ENCODE measurements at places on chromosomes 6 and 20.
A peak's percentile ranks its signal among the peaks of the same experiment; 100 is the strongest.

- no peak for DNase-seq
Observed at GRCh38 chr20:38651154-38651553, 49.5 kb downstream of the ARHGAP40 start.

GRCh38 chr20:19888269-19888671 lies 128.9 kb upstream of the NAA20 start:
- no peak for DNase-seq

DNA sequence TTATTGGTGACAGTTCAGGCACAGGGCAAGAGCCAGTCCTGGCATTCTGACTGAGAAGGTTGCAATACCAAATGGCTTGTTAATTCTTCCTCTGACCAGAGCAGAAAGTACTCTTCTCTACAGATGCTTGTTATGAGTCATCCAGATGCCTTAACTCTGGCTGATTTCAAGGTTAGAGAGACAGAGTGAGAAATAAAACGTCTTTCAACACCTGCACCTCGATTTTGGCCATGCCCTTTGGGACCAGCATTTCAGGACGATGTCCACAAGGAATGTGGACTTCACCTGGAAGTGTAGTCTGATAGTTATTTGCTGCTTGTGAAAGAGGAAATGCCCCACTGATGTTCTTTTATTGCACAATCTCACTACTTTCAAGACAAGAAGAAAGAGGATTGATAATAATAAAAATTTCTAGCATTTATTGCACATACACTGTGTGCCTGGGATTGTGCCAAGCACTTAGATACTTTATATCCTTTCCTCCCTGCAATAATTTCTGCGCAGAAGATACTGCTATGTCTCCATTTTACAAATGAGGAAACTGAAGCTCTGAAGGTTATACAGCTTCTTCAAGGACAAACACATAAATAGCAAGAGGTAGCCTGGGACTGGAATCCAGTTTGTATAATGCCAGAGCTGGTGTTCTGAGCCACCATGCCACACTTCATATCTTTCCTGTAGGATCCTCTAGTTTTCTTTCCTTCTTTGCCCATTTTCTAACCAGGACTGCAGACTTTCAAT lies 33.5 kb upstream of the MCM3 start:
- DNase-seq = peak; percentile 27

DNA sequence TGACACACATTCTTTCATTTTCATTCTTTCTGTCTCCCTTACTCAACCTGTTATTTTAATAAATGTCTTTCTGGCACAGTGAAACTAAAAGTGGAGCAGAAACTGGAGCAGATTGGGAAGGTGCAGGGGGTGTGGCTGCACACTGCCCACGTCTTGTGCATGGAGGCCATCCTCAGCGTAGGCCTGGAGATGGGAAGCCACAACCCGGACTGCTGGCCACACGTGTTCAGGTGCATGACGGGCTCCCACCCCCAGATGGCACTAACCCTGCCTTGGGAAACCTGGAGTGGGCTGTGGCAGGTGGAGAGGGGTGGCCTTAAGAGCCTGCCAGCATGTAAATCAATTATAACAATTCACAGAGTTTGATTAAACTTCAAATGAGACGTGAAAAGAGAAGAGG lies 71.4 kb upstream of the PBOV1 start:
- no peak for DNase-seq

DNA sequence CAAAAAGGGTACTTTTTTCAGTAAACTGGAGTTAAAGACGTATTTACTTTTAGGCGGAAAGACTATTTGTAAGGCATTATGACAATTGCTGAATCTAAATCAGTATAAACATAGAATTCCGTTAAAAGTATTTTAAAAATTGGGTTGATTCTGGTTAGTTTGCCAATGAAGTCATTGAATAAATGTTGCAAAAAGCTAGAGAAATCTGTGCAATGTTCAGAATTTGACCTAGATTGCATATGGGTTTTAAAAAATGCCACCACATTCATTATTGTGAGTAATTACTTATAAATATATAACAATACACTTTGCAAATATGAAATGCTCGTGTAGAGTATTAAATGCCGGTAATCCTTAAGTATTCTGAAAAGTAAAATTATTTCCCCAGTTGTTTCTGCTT lies 116.5 kb upstream of the EEF1E1 start:
- no peak for DNase-seq

DNA sequence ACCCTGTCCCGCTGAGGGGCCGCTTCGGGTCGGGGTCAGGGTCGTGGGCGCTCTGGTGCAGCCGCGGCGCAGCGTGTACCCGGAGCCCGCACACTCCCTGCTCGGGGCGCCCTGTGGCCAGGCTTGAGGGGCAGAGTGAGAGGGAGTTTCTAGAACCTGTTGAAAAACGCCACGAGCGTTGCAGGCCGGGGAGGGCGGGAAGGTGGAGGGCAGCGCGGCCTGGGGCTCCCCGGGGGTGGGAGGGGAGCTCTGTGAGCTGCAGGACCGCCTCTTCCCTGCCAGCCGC lies 539 bp upstream of the BHLHE23 start:
- no peak for DNase-seq

- no peak for DNase-seq
Observed at GRCh38 chr6:169096388-169096787, 157.3 kb downstream of the THBS2 start.

GRCh38 chr6:73798592-73798991 lies 102.6 kb downstream of the CD109 start:
- DNase-seq = peak; percentile 90

GRCh38 chr6:7895125-7895423 lies 15.5 kb downstream of the TXNDC5 start:
- no peak for DNase-seq

- no peak for DNase-seq
Observed at GRCh38 chr20:33627577-33628216, 34.4 kb upstream of the C20orf144 start.

- DNase-seq = peak; percentile 57
Observed at GRCh38 chr20:51345601-51346101, 196.9 kb downstream of the NFATC2 start.

GRCh38 chr20:37381621-37382471 lies 35.9 kb downstream of the SRC start:
- no peak for DNase-seq

DNA sequence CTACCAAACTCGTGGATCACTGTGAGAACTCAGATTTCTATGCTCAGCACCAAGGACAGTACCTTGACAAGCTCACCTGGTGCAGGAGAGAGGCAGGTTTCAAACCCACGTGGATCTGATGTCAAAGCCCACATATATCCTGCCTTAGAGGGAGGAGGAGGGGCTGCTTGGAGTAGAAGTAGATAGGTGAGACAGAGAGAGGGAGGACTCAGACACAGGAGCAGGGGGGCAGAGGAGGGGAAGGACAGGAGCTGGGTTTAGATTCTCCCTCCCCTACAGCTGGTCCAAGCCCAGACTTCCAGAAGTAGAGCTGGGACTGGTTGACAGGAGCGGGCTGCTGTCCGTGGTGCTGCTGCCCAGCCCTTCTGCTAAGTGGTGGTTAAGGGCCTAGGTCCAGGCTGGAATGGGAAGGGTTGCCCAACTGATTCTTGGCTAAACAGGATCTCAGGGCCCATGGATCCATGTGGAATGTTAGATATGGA lies 77.5 kb downstream of the CDH22 start:
- peak; percentile 10 for DNase-seq

GRCh38 chr6:2952557-2953095 lies 18.7 kb downstream of the SERPINB6 start:
- DNase-seq = peak; percentile 93

DNA sequence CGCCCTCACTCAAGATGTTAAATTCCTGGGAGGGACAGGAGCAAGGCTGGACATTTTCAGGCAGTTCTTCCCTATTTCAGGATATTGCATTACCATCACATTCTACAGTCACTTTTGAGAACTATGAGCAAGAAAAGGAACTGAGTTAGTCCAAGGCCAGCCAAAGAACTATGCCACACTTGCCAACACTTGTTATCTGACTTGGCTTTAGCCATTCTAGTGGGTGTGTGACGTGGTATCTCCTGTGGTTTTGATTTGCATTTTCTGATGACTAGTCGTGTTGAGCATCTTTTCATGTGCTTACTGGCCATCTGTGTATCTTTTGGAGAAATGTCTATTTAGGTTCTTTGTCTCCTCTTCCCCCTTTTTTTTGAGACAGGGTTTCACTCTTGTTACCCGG lies 12.0 kb downstream of the XRN2 start:
- peak; percentile 27 for DNase-seq

- no peak for DNase-seq
Observed at GRCh38 chr6:12916006-12916405, 199.4 kb downstream of the PHACTR1 start.

DNA sequence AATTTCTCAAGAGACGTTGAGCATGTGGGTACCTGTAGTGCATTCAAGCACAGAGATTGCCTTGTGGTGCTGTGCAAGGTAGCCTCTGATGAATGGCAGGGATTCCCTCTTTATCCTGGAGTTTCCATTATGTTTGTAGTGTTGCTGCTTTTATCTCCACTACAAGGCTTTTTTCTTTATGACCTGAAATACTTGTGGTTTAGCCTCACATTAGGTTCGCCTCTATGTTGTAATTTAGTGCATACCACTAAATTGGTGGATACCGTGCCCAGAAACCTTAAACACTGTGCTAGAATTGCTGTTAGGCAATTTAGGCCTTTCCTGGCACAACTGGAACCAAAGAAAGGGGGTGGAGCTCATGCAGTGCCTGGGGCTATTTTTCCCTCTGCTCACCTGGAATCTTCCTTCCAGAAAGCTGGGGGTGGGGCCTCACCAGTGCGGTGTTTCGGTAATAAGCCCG lies 76.8 kb downstream of the NCOA7 start:
- DNase-seq = peak; percentile 38

DNA sequence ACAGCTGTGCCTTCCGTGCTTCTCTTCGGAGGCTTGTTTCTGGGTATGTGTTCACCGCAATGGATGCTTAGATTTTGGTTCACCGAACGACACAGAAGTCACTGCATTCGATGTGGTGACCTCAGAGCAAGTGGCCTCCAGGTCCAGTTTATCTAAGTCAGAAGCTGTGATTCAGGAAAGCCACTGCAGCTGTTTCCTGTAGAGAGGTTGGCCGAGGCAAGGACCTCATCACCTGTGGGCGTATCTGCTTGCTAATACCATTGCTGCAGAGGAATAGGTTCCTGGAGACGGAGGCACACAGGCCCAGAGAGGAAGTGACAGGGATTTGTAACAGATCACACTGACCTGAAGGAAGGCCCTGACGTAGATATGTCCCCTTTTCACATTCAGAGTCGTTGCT lies 82.7 kb downstream of the FARS2 start:
- DNase-seq = no peak

DNA sequence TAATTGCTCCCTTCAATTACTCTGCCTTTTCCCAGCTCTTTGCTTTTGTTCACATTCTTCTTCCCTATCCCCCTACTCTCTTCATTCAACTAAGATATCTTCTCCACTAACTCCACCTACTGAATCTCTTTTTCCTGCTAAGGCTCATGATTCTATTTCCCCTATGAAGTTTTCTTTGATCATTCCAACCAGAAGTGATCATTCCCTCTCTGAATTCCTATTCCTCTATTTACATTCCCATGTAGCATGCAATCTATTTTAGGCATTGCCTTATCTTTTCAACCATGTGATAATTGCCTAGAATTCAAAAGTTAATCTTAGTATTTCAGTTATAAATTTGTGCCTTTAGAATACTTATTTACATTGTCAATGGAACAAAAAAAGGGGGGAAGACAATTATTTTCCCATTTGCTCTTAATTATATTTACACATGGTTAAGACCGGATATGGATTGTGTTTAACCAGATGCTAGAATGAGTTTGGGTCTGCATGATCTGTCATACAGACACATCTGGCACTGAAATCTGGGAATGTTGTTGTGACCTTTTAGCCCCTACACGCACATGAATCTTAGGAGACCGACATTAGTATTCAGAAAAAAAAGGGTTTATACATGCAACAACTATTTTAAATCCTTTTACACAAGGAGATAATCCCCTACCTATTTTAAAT lies 20.8 kb downstream of the MOXD1 start:
- peak; percentile 31 for DNase-seq

DNA sequence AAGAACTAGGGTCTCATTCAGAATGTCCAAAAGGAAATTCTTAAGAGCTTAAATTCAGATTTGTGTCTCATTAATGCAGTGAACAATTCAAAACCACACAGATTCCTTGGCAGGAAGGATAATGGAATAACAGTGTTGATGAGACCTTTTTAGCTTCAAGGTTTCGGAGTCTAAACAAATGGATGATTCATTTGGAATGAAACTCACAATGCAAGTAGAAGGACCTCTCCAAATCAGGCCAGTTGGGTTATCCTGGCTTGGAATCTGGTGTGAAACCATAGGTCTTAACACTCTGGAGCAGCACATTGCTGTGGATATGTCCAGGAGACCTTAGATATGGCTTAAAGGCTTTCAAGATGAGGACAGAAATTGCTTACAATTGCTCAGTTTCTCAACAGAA lies 44.9 kb downstream of the KCTD20 start:
- DNase-seq = peak; percentile 40
